ENCODE measurements at places on chromosomes 5 and 9.

- DNase-seq, result no peak
Measured at GRCh38 chr9:129834489-129835127, 467 bp downstream of the C9orf78 start.

GRCh38 chr5:41763574-41763973, 106.7 kb downstream of the OXCT1 start:
- DNase-seq, result no peak

- DNase-seq, result no peak
Measured at GRCh38 chr9:124530246-124530645, 23.0 kb upstream of the NR5A1 start.

GRCh38 chr5:51974834-51975233, 591.6 kb downstream of the ISL1 start:
- DNase-seq, result no peak

GRCh38 chr9:127418037-127418471, 6.1 kb upstream of the ZNF79 start:
- DNase-seq, result no peak

- DNase-seq, result no peak
Measured at GRCh38 chr5:8997542-8998070, 548.3 kb downstream of the SEMA5A start.

GRCh38 chr5:71830681-71831539, 111.8 kb downstream of the CARTPT start:
- no peak for DNase-seq

GRCh38 chr5:14228219-14228618, 85.1 kb downstream of the TRIO start:
- DNase-seq, result no peak

DNA sequence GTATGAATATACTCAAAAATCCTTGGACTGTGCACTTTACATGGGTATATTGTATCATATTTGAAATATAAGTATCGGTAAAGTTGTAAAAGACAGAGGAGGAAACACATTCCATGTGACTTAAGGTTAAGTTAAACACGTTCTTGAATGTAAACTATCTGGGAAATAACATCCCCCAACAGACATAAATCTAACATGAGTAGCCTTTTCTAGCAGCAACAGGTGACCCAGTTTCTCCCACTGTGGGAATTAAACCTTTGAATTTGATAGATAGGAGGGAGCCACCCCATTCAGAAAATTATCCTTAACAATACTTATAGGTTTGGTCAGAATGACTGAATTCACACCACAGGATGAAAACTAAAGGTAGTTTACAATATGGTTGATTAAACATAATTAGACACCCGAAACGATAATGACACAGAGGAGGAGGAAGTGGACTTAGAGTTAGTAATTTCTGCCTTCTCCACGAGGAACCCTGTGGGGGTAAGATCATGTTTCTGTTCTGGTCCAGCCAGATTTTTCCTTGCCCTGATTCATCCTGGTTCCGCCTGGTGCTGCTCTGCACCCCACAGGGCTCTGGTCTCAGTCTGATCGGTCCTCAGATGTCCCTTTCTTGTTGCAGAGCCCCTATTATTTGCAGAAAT, 84.6 kb upstream of the DNAH5 start:
- DNase-seq, result no peak
